ENCODE measurements at places on chromosomes 1 and 21. TPM values are rescaled to one million over a fixed set of nuclear protein-coding genes. Genes with fewer than 3 reads are reported as not detected.

GRCh38 chr1:145716641-145717345 lies 2.5 kb upstream of the CD160 start:
- DNase-seq = no peak

- DNase-seq = no peak
Measured at GRCh38 chr1:210259561-210259960, 27.0 kb downstream of the SERTAD4 start.

GRCh38 chr1:30311749-30312148 lies 411.6 kb downstream of the MATN1 start:
- no peak for DNase-seq

GRCh38 chr1:41720861-41721410 lies 197.8 kb downstream of the HIVEP3 start:
- DNase-seq = no peak

The RCAN3 gene
- total RNA-seq = 17.5 TPM

The EDARADD gene
- total RNA-seq = 35.4 TPM

GRCh38 chr1:183002797-183003196 lies 20.4 kb upstream of the LAMC1 start:
- DNase-seq = no peak

The SWT1 gene
- total RNA-seq = 2.1 TPM

The OR2L3 gene
- total RNA-seq = not detected

DNA sequence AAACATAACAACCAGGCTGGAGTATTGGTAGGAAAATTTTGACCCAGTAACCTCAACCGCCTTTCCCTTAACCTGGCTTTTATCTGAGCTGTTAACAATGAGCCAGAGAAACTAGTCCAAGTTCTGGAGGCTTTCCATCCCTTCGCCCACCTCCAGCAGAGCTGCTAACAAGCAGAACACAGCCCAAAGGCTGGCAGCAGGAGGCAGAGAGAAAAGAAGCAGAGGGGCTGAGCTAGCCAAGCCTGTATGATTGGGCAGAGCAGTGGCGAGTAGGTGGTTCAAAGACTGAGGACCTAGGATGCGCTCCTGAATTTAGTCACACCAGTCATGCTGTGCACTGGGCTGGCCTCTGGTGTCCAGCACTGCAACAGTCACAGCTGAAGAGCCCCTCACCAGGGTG lies 123.0 kb downstream of the TNR start:
- DNase-seq = no peak

- no peak for DNase-seq
Measured at GRCh38 chr1:62601457-62601856, 4.1 kb downstream of the ANGPTL3 start.

GRCh38 chr1:160733898-160734297 lies 5.1 kb upstream of the SLAMF7 start:
- DNase-seq = no peak

The SLC45A3 gene
- total RNA-seq = 3.0 TPM

DNA sequence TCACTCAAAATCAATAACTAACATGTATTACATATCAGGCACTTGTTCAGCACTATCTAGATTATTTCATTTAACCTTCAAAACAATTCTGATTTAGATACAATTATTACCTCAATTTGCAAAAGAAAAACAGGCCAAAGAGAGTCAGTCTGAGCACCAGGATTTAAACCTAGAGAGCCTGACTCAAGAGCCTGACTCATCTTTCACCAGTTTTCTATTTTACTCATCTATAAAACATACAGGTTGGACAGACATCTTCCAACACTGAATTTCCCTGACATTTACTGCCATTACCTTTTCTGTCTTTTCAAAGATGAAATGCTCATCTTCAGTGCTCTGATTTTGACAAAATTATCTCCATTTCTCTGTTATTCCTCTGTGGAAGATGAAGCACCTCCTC lies 116.5 kb downstream of the MRPL39 start:
- no peak for DNase-seq

The SLAMF8 gene
- total RNA-seq = not detected

The CAMK1G gene
- total RNA-seq = not detected

The KCNN3 gene
- total RNA-seq = 0.05 TPM

Data from Panc1 (cell line).